ENCODE measurements at places on chromosomes 4 and X. TPM values are rescaled to one million over a fixed set of nuclear protein-coding genes. Genes with fewer than 3 reads are reported as not detected.

ERAS gene
- not detected for total RNA-seq

TSPAN7 gene
- 12.3 TPM for total RNA-seq

CT45A1 gene
- not detected for total RNA-seq

- peak; percentile 31 for DNase-seq
These were observed 33.0 kb downstream of the NOP14 start for GRCh38 chr4:2930135-2930757.

- DNase-seq, result no peak
These were observed 99.0 kb upstream of the SHOX start for GRCh38 chrX:531611-531936.

DNA sequence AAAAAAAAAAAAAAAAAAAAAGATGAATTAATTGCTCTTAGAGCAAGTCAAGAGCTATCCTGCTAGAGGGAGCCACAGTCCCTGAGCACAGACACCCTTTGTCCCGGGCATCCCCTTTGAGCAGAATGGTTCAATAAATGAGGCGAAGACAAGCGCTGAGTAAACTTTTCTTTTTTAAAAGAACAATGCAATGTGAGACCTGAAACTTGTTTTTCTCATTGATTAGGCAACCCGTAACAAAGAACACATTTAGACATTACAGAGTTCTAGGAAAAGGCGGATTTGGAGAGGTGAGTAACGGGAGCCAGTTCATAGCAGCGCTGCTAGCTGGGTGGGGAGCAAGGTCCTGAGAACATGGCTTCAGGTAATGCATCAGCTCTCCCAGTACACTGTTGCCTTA lies 46.1 kb downstream of the GRK4 start:
- peak; percentile 40 for DNase-seq

GRCh38 chr4:148375584-148375983 lies 66.6 kb downstream of the NR3C2 start:
- DNase-seq, result no peak

GRCh38 chr4:124151031-124151430 lies 561.5 kb downstream of the ANKRD50 start:
- DNase-seq, result no peak

Measured in hepatocyte (in vitro differentiated cells).